Activated naive CD4-positive, alpha-beta T cell treated with anti-CD3 and anti-CD28 coated beads, Interleukin-2, amount 10 ng/mL, durations not matched to agents 7 days and 5 days (primary cell): ENCODE measurements at places on chromosomes 1 and 21.

- DNase-seq, result no peak
Measured at GRCh38 chr1:7552402-7552801, 218.7 kb upstream of the VAMP3 start.

DNA sequence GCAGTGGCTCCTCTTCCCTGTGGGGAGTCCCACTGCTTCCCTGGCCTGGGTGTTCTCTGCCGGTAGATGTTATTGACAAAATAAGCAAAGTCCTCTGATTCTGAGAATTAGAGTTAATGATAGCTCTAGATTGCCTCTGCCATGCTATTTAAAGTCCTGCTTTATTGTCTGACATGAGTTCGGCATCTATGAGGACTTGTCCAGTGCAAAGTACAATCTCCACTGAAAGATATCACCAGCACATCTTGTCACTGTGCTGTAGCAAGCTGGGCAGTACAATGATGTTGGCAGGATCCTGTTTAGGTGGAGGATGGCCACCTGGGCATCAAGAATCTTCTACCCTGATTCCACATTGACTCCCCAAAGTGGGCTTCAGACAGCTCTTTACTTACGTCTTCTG, 54.0 kb upstream of the ATP5PO start:
- no peak for DNase-seq

DNA sequence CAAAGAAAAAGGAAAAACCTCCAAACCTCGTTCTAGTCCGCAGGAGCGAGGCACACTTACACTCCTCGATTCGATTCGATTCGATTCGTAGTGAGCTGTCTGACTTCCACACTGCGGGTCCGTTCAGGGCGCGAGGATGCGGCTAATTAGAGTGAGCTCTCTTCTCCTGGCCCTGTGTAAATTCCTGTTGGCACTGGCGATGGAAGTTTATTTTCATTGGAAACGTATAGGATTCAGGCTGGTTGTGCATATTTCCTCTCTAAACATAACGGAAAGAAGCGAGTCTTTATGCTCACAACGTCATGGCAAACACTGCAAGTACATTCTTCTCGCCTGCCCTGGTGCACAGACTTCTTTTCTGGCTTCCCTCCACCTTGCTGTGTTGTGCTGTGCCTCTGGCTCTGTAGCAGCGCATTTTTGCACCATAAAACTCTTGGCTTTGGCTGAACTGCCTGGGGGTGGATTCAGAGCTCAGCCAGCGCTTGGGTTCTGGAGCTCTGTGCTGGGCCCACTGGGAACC, 2.7 kb downstream of the HUNK start:
- DNase-seq, result no peak

DNA sequence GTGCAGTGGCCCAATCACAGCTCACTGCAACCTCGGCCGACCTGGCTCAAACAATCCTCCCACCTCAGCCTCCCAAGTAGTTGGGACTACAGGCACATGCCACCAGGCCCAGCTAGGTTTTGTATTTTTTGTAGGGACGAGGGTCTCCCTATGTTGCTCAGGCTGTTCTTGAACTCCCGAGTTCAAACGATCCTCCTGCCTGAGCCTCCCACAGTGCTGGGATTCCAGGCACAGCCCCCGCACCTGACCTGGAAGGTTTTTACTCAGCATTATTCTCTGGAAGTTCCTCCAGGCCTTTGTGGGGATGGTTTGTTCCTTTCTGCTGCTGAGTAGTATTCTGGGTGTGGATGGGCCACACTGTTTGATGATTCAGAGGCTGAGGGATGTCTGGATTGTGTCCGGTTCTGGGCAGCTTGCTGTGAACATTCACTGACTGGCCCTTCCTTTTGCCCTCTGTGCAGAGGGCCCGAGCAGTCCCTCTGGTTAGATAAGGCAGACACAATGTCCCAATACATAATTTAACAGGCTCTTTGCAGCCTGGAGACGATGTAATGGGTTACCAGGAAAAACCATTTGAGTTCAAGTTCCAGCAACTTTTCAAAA, 6.0 kb upstream of the TRAPPC10 start:
- DNase-seq, result no peak

DNA sequence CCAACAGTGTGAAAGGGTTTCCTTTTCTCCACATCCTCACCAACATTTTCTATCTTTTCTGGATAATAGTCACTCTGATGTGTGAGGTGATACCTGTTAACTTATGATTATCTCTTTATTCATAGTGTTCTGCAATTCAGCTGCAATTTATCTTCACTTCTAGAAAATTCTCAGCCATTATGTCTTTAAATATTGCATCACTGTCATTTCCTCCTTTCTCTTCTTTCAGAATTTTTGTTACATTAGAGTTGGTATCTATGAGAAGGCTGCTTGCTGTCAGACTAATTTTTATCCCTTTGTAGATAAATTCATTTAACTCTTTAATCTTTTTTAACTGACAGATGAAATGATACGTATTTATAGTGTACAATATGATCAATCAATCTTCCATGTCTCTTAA, 30.5 kb upstream of the ATF3 start:
- DNase-seq, result no peak

DNA sequence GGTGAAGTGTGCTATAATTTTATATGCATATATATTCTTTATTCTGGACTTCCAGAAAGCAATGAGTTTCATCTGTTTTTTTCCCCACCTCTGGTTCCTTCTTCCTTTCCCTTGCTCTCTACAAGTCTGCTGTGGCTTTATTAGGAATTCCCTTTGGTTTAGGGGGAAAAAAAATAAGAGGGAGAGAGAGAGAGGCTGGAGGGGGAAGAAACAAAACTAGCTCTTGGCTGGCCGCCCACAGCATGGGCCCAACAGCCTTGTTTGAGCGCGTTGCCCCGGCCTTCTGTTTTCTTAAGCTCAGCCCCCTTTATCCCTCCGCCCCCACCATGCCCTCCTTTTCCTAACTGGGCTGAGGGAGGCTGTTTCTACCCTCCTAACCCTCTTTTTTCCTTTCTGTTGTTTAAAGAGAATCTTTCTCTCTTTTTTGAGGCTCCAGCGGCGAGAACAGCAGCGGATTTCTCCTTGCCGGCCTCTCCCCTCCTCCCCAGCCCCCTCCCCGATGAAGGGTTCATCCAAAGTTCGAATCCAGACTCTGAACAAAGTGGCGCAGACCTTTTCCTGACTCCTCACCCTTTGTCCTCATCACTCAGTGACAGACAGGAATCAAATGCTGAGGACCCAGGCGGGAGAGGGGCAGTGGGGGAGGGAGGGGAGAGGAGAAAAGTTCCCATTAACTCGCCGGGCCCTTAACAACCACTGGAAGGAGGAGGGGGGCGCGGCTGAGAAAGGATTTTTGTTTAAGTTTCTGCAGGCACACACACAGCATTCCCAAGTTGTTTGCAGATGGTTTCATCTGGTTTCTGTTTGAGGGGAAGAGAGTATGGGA, 29.7 kb downstream of the PBX1 start:
- no peak for DNase-seq

GRCh38 chr1:163981500-163982030, 577.4 kb upstream of the PBX1 start:
- no peak for DNase-seq
